ENCODE measurements at places on chromosomes 11 and 22. TPM values are rescaled to one million over a fixed set of nuclear protein-coding genes. Genes with fewer than 3 reads are reported as not detected.

Gene AMPD3
- total RNA-seq = 3.2 TPM

Gene C11orf91
- not detected for total RNA-seq

Gene CCDC15
- total RNA-seq = 0.97 TPM

Gene SLC5A1
- total RNA-seq = not detected

Gene KCNE3
- total RNA-seq = 2.3 TPM

Gene SIK3
- total RNA-seq = 19.1 TPM

Gene MS4A1
- not detected for total RNA-seq

Gene UBQLNL
- total RNA-seq = not detected

Gene LRRC75B
- total RNA-seq = 9.9 TPM

Gene UPK3A
- total RNA-seq = not detected

Gene OR10AG1
- total RNA-seq = not detected

Gene ZNRF3
- 5.2 TPM for total RNA-seq

Gene OR2AT4
- total RNA-seq = not detected

Gene AAMDC
- total RNA-seq = 42.0 TPM

Gene FEN1
- total RNA-seq = 19.0 TPM

Gene INS
- total RNA-seq = not detected

Data from cardiac atrium fibroblast (primary cell).